ENCODE measurements at places on chromosomes 16 and 17.

DNA sequence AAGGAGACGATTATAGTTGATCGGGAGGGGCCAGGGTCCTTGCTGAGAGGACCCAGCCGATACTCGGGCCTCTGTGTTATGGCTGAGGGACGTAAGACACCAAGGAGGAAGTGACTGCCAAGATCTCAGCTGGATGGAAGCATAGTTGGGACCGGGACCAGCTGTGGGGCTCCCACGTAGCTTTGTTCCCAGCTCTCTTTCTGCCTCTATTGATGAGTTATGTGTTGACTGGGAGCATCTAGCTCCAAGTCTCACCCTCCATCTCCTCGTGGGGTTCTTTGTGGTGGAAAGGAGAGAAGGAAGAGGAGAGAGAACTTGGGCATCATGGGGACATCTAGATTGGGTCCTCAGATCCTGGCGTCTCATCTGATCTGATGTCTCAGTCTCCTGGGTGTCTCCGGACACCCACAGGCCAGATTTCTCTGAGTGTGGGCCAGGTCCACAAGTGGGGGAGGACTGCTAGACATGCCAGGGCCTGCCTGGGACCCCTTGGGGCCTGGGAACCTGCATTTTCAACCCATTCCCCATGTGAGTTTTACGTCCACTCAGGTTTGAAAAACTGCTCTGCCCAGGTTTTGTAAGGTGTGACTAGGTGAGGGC lies 1.0 kb downstream of the MGRN1 start:
- DNase-seq = no peak

GRCh38 chr17:69430488-69430887 lies 16.0 kb downstream of the MAP2K6 start:
- no peak for DNase-seq

DNA sequence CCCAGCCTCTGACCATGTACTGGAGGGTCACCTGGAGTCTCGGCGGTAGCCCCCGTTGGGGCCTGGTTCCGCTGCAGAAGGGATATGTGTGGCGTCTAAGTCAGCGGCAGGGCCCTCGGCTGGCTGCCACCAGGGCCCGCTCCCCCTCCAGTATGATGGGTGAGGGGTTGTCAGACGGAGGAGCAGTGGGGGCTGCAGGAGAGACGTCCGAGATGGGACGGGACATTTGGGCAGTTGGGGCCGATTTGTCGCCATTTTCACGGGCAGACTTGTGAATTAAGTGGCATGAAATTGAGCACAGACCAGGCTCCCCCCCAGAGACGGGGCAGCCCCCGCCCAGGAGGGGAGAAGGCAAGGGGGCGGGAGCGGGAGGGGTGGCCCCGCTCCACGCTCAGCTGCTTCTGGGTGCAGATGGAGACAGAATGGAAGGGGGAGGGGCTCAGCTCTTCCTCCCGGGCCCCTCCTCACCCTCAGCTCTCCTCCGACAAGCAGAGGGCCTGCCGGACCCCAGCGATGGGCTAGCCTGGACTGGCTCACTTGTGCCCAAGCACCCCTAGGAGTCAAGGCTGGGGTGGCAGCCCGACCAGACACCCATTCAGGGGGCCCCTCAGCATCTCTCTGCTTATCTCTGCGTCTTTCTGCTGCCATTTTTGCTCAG lies 52.7 kb upstream of the LHX1 start:
- no peak for DNase-seq

GRCh38 chr16:20740007-20740883 lies 1.4 kb downstream of the THUMPD1 start:
- peak; percentile 17 for DNase-seq

DNA sequence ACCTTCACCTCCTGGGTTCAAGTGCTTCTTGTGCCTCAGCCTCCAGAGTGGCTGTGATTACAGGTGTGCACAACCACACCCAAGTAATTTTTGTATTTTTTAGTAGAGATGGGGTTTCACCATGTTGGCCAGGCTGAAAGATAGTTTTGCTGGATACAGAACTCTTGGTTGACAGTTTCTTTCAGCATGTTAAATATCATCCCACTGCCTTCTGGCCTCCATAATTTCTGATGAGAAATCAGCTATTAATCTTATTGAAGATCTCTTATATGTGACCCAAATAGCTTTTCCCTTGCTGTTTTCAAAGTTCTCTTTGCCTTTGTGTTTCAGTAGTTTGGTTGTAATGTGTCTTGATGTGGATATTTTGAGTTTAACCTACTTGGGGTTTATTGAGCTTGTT lies 50.3 kb upstream of the BRD7 start:
- no peak for DNase-seq

GRCh38 chr16:77459534-77460254 lies 24.9 kb upstream of the ADAMTS18 start:
- DNase-seq = no peak

DNA sequence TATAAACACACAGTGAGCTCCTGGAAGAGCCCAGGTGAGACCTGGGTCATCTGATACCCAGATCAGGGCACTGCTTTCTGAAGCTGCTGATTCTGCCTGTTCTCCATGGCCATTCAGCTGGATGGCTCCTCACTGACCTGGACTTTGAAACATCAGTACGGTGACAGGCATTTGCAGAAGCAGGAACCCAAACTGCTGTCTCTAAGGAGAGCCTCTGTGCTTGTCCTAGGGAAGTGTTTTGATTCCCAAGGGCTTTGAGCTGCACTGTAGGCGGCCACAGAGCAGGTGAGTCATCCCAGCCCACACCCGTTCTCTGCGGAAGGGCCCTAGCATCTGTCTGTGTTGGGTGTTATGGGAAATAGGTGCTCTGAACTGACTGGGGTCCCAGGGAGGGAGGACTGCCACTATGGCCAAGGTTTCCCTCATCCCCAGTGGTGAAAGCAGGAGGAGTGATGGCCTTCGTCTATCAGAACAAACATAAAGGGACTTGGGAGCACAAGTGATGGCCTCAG lies 60.7 kb upstream of the ADCY9 start:
- peak; percentile 34 for DNase-seq

DNA sequence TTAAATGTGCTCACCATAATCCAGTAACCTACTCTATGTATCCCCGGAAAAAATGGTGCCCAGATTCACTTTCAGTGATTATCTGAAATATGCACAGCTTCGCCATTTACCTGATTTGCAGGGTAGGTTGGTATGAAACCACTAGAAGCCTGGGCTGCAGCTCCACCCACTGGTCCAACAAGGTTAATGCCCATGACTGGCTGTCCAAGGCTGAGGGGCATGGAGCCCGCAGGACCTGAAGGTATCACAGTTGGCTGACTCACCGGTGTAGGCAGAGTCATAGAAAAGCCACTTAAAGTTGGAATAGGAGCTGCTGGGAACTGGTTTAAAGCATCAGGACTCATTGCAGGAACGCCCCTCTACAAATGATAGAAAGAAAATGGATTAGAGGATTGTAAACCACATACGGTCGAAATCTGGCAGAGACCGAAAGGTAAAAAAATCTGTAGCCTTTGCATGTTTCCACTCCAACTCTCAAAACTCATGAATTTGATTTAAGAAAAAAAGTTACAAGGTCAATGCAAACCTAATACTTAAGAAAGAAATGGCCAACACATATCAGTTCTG lies 38.6 kb downstream of the SYNRG start:
- DNase-seq = peak; percentile 34

DNA sequence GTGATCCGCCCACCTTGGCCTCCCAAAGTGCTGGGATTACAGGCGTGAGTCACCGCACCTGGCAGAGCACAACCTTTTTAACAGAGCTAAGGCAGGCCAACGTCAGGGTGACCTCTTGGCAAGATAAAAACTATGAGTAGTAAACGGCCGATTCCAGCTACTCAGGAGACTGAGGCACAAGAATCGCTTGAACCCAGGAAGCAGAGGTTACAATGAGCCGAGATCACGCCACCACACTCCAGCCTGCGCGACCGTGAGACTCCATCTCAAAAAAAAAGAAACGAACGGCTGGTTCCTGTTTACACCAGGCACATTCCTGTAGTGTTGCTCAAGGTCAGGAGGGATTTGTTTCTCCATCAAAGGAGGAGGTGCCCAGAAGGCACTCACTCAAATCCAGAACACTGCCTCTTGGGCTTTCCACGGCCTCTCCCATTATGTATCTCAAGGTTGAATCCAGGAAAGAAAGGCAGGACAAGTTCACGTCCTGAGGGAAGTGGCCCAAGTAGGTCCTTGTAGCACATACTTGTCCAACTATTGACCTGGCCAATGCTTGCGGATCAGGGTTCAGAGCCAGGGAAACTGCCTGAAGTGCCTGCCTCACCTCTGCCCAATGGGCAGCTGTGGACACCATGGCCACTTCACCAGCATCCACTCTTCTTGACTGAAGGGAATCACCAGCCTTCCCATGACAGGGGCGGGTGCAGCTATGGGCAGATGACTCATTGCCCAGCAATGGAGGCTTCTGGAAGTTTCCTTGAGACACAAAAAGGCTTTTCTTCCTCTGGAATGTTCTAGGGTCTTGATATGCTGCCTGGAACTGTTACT lies 13.5 kb downstream of the KNOP1 start:
- DNase-seq = no peak

DNA sequence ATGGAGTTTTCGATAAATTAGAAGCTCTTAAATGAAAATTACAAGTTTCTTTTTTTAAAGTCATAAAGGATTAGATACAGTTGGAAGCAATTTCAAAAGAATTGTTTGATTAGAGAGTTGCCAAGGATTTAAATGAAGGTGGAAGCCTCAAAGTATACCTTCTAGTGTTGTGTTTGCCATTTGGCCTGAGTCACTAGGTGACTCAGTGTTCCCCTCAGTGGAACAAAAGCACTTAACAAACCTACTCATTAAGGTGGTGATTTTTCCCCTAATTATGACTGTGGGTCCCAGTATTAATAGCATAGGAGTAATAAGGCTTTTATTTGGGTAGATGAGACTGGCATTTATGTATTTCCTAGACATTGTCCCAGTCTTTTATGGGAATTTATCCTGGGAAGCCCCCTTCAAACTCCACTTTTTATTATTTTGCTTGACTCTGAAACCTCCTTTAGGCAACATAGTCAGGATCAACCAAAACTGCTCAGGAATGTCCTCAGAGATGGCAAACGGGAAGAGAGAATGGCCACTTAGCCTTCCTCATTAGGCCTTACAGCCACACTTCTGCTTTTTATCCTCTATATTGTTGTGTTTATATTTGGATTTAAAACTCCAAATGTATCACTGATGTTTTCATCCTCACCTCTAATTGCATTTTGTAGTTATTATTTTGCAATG lies 161.0 kb downstream of the FTO start:
- no peak for DNase-seq

DNA sequence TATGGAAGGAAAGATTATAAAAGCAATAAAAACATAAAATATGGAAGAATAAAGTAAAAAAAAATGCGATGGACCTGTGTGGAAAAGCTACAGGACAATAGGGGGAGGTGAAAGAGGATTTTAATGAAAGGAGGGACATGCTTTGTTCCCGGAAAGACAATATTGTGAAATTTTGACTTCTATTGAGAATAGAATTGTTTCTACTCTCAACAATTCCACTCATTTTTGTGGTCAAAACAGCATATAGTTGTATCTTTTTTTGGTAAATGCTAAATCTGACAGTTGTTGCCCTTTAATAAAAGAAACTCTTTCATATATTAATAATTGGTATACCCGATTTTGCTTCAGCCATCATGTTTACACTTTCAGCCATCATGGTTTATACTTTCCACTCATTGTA lies 22.9 kb upstream of the APPBP2 start:
- DNase-seq = no peak

DNA sequence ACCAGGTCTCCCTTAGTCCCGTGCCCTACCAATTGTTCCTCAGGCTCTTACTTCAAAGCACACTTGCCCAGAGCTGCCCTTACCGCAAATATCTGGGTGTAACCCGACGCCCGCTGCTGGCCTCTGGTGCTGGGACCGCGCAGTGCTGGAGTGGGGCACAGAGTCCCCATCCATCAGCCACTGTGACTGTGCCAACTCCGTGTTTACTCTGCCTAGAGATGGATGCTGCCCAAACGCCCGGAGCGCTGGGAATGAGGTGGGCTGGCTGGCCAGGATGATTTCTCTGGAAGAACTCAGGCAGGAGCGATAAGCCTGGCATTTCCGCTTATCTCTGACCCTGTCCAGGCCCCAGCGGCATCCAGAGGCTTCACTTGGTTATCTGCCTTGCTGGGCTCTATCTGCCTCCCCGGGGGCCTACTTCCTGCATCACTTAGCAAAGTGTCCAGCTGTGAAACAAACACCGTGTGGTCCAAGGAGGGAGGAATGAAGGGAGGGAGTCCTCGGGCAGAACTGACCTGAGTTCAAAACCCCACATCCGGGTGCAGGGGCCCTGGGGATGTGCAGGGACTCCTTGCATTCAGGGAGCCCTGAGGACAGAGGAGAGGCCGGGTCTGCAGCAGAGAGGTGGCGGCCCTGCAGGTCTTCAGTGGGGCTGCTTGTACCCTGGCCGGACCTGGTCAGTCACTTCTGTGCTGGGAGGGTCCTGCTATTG lies 9.4 kb upstream of the MYLK3 start:
- no peak for DNase-seq

- DNase-seq = no peak
Observed at GRCh38 chr17:27562777-27563455, 68.1 kb upstream of the LGALS9 start.

- no peak for DNase-seq
Observed at GRCh38 chr17:77061669-77062068, 79.1 kb upstream of the SEC14L1 start.

GRCh38 chr17:80352216-80352895 lies 62.6 kb upstream of the ENDOV start:
- DNase-seq = no peak

DNA sequence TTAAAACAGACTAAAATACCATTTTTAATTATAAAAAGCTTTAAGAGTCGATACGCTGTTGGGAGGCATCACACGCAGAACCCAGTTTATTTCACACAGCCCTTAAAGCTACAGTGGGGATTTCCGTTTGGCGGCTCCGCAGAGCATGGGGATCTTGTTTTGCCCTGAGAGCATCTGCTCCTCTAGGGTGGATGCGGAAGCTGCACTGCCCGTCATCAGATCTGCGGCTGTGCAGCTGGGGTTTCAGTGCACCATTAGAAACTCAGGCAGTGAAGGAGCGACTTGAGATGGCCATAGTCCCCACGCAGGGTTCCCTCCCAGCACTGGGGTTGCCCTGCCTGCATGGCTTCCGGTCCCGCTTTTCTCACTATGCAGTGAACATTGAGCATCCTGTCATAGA lies 62.2 kb upstream of the CHMP6 start:
- DNase-seq = no peak

- DNase-seq = no peak
Observed at GRCh38 chr17:60964160-60964559, 286.5 kb downstream of the BCAS3 start.

- no peak for DNase-seq
Observed at GRCh38 chr16:1101573-1102332, 5.7 kb upstream of the C1QTNF8 start.

GRCh38 chr16:8951447-8952280 lies 12.0 kb downstream of the USP7 start:
- no peak for DNase-seq

GRCh38 chr16:3675601-3676130 lies 21.2 kb downstream of the DNASE1 start:
- DNase-seq = no peak

- peak; percentile 95 for DNase-seq
Observed at GRCh38 chr16:569445-570254, at the start of gene PIGQ. TSS of gene PIGQ (plus strand) at chr16:569968. CDS start at chr16:574075, 4,107 bp downstream.
